ENCODE measurements at places on chromosomes 12 and 14.

GRCh38 chr12:67442347-67442841 lies 173.2 kb downstream of the CAND1 start:
- peak; percentile 23 for DNase-seq

GRCh38 chr12:124323771-124324530 lies 29.1 kb downstream of the RFLNA start:
- no peak for DNase-seq

DNA sequence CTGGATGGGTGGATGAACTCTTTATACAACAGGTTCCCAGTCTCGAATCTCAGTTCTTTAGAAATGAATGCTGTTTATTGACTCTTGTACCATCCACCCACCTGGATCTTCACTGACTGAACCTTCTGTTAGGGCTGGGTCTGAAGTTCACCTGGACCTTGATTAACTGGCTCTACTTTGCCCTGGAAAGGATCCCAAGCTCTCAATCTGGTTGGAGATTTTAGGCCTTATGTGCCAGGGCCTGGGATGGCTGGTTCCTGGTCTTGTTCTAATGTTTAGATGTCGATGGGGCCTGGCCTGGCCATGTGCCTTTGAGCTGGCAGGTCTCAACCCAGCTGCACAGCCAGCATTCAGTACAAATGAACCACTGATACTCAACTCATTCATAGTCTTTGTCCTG lies 76.5 kb upstream of the MED13L start:
- no peak for DNase-seq

GRCh38 chr12:77796775-77797174 lies 33.9 kb upstream of the NAV3 start:
- DNase-seq = no peak
